ENCODE measurements at places on chromosomes 3 and 15. TPM values are rescaled to one million over a fixed set of nuclear protein-coding genes. Genes with fewer than 3 reads are reported as not detected.

The SLC9C1 gene
- not detected for total RNA-seq

The DAPK2 gene
- total RNA-seq, result 0.23 TPM

The RAB7A gene
- 83.8 TPM for total RNA-seq

The GP5 gene
- not detected for total RNA-seq

The CCDC54 gene
- not detected for total RNA-seq

The FOXB1 gene
- 0.76 TPM for total RNA-seq

The ARID3B gene
- 16.0 TPM for total RNA-seq

The REC114 gene
- not detected for total RNA-seq

The SLC35G2 gene
- 8.9 TPM for total RNA-seq

The PLA2G4D gene
- total RNA-seq, result not detected

The ALDH1A2 gene
- total RNA-seq, result 12.6 TPM

The XIRP1 gene
- 0.91 TPM for total RNA-seq

The P3H2 gene
- 31.5 TPM for total RNA-seq

The CCDC174 gene
- total RNA-seq, result 16.6 TPM

The PLA2G4E gene
- total RNA-seq, result not detected

The CATSPER2 gene
- total RNA-seq, result 1.4 TPM

The PDE8A gene
- 17.6 TPM for total RNA-seq

The BCL2A1 gene
- not detected for total RNA-seq

The CIDEC gene
- not detected for total RNA-seq

The VEPH1 gene
- not detected for total RNA-seq

The CEP70 gene
- 48.8 TPM for total RNA-seq

The SENP7 gene
- total RNA-seq, result 28.3 TPM

The TERC gene
- 62.1 TPM for total RNA-seq

The GASK1A gene
- not detected for total RNA-seq

The ZIC1 gene
- 44.4 TPM for total RNA-seq

The OIP5 gene
- 33.7 TPM for total RNA-seq

The NUSAP1 gene
- 256 TPM for total RNA-seq

The SHC4 gene
- 1.2 TPM for total RNA-seq

The MOBP gene
- 0.04 TPM for total RNA-seq

The TUSC7 gene
- total RNA-seq, result not detected

The MBD4 gene
- total RNA-seq, result 29.6 TPM

The SH2D7 gene
- 0.36 TPM for total RNA-seq

The TRPM1 gene
- total RNA-seq, result not detected

The CRABP1 gene
- total RNA-seq, result not detected

The KLF15 gene
- total RNA-seq, result 3.3 TPM

The CAMKV gene
- total RNA-seq, result not detected

All from SJCRH30 (cell line).